Dermis blood vessel endothelial cell (primary cell): ENCODE measurements at places on chromosomes 1 and 21.

DNA sequence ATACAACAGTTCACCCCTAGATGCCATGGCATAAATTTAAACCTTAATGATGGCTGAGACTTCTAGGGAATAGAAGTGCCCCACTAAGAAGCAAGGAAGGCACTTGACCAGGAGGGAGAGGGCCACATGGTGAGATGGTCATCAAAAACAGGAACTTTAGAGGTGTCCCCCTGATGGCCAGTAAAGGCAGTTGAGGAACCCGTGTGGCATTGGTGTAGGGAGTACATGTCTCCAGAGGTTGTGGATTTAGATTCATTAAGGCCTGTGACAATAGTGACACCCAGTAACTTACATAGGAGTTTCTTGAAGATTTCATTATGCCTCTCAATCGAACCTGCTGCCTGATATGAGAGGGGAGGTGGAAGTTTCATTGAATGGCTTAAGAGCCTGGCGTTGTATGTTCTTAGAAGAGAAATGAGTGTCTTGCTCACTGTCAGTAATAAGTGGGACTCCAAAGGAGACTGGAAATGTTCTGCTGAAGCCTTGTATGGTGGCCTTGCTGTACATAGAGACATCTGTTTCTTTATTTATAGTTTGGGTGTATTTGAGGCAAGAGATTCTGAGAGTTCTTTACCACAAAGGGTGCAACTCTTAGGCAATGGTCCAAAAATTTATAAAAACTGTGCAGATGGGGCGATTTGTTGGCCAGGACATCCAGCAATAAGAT, 27.9 kb downstream of the EDARADD start:
- DNase-seq: no peak

DNA sequence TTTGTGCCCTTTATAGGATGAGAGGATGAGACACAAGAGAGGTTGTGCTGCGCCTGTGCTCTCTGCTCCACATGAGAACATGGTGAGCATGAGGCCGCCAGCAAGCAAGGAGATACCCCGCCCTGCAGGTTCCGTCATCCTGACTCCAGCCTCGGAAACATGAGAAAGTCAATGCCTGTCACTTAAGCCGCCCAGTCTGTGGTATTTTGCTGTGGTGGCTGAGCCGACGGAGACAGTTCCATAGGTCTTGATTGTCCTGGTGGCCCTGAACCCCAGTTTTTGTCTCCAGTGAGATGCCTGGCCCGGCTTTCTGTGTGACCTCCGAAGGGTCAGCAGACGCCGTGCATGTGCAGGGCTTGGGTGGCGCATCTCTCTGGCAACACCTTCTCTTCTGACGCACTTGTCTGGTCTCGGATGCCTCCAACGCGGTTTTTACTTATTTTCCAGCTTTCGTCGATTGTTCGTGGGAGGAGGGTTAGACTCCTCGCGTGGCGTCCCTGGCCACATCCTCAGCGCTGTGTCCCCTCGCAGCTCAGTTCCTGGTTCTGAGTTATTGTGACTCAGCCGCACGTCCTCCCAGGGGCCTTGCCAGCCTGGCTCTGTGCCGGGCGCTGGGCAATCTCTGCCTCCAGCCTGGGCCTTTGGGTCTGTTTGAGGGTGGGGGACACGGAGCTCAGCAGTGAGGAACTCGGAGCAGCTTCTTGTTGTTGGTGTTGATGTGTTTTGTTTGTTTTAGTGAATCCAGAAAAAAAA, 70.0 kb downstream of the FAAP20 start:
- no peak for DNase-seq

DNA sequence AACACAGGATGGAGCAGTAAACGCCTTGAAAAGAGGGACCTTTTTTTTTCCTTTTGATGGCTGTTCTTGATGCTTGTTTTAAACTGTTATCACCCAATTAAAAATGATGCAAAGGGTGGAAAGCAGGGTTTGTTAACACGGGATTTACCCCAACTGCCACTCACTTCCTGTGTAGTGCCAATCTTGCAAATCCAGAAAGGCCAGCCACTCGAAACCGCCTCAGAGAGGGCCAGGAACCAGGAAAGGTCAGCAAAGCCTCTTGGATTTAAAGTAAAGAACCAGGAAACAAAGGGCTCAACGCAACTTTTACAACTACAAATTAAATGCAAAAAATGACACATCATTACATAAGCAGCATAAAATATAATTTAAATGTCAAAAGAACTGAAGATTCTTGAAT, 347.4 kb downstream of the PDE4B start:
- no peak for DNase-seq

- peak; percentile 49 for DNase-seq
These were observed 54.9 kb downstream of the DMRTA2 start for GRCh38 chr1:50368179-50369007.

DNA sequence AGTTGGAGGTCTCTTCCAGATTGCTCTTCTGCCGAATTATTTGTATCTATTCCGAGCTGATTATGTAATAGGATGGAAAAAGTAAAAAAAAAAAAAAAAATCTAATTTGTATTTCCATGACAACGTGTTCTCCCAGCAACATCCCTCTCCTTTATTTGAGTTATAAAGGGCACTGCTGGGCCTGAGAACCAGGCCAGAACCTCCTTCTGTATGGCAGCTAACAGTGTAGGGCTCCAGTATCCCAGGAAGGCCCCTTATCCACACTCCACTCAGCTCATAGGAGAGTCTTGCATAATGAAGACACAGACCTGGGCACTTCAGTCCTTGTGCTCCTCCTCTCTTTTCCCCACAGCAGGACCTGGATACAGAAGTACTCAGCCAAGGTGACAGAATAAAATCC, 3.7 kb upstream of the IPO9 start:
- DNase-seq: no peak

GRCh38 chr1:182080955-182081582, 19.6 kb upstream of the ZNF648 start:
- peak; percentile 58 for DNase-seq

DNA sequence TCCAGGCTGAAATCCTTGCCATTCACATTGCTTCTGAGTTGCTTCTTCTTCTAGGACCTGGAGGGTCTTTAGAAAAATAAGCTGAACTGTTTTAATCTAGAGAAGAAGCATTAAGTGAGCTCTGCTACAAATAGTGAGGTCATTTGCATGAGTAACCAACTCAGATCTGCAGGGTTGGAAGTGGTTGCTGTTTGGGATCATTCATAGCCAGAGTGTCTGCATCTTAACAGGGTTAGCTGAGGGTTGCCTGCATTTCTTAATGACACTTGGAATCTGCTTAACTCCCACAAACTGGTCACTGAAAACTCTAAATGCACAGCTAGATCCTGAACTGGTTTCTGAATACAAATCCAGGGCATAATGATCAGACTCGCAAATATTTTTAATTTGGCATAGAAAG, 9.9 kb downstream of the CNIH3 start:
- no peak for DNase-seq

GRCh38 chr21:16455526-16455925, 725.7 kb downstream of the USP25 start:
- DNase-seq: no peak

DNA sequence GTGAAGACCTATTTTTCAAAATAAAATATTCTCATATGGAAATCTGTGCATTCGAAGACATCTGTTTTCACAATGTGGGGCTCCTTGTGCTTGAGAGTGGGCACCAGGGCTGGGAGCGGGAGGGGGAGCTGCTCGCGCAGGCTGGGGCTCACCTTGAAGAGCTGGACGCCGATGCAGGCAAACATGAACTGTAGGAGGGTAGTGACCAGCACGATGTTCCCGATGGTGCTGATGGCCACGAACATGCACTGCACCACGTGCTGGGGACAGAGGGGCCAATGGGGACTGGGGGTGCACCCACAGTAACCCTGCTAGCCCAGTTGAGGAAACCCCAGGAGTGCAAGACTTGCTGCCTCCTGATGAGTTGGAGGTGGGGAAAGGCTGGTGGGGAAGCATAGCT, 42.2 kb upstream of the KIF21B start:
- no peak for DNase-seq

GRCh38 chr1:55064071-55064581, 24.8 kb downstream of the PCSK9 start:
- peak; percentile 9 for DNase-seq

- peak; percentile 61 for DNase-seq
These were observed 9.2 kb upstream of the TACSTD2 start for GRCh38 chr1:58586271-58586670.

GRCh38 chr1:53292690-53293089, 35.2 kb downstream of the LRP8 start:
- no peak for DNase-seq

DNA sequence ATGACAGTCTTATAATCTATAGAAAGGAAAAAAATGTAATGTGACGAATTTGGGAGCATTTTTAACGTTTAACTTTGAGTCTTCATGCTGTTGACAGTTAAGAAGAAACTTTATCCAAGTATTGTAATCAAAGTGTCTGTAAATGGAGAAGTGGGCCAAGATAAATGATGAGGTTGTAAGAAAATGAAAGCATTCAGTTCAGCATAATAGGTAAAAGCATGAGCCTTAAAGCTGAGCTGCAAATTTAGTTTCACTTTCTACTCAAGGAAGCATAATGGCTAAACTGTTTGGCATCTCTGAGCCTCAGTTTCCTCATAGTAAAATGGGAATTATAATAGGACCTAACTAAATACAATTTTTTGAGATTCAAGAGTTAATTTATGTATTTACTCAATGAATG, 1554.8 kb downstream of the KCNT2 start:
- no peak for DNase-seq

- peak; percentile 66 for DNase-seq
These were observed 27.4 kb downstream of the DTL start for GRCh38 chr1:212062832-212063438.

DNA sequence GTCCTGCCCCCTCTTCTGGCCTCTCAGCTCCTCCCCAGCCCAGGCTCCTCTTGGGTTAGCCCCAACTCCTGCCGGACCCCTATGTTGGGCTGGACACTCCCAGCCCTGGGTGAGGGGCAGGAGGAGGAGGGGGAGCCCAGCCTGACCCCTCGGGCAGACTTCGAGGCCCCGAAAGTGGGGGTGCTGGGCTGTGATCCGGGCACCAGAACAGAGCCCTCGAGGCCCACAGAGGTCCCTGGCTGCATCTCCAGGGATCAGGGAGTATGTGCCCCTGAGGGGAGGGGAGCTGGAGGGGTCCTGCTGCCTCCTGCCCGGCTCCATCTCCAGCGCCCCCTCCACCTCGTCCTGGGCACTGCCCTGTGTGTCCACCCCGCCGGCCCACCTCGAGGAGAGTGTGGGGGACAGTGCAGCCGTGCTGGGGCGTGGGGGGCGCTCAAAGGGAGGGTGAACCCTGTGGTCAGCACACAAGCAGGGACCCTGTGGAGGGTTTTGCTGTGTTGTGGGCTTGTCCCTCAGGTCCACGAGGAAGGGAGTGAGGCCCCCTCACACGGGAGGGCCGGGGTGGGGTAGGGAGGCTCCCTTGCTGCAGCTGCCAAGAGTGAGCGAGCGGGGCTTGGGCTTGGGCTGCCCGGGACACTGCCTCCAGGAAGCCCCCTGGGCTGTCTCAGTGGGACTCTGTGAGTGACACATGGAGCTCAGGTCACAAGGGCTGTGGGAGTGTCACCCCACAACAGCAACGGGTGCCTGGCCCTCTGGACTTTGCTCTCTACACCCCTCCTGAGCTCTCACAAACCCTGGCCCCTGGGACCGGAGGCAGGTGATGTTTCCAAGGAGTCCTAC, 54.4 kb downstream of the COL18A1 start:
- no peak for DNase-seq

GRCh38 chr1:192809307-192810252, 741 bp downstream of the RGS2 start:
- DNase-seq: peak; percentile 70

- DNase-seq: no peak
These were observed 92.8 kb downstream of the CD247 start for GRCh38 chr1:167425482-167425881.

GRCh38 chr1:24481101-24481500, 21.5 kb upstream of the RCAN3 start:
- no peak for DNase-seq

DNA sequence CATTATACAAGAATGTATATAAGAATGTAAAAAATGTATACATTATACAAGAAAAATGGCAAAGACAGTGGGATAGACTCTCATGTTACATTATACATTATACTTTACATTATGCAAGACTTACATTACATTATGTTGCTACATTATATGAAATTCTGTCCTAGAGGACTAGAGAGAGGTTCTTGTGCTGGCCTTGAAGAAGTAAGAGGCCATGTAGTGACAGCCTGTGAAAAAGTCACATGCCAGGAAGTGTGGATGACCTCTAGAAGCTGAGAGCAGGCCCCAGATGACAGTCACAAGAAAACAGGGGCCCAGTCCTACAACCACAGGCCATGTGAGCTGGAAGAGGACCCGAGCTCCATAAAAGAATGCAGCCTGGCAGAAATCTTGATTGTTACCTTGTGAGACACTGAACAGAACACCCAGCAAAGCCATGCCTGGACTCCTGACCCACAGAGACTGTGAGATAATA, 30.5 kb upstream of the AHCYL1 start:
- no peak for DNase-seq

- DNase-seq: no peak
These were observed 87.6 kb downstream of the MTR start for GRCh38 chr1:236882678-236883077.

DNA sequence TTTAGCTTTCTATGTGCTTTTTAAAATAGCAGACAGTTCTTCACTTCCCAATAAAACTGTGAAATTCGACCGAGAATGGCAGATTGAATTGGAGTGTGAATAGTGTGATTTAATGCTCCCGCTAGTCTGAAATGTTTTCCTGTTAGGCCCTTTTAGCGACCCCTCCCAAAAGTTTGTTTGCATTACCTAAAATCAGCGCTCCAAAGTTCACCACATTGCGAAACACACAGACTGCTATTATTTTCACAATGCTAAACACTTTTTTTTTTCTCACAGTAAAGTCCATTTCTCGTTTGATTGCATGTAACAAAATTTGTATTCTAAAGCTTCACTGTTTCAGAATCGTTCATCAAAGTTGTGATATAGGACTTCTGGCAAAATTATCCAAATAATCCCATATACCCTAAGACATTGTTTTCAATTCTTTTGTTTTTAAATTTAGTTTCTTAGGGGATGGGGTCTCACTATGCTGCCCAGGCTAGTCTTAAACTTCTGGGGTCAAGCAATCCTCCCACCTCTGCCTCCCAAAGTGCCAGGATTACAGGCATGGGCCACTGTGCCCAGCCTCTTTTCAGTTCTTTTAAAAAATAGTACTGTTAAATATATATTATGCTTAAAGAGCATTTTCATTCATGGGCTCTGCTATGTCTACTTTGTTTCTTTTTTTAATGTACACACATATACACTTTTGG, 76.5 kb upstream of the USH2A start:
- no peak for DNase-seq

- DNase-seq: no peak
These were observed 26.9 kb upstream of the CCN1 start for GRCh38 chr1:85553416-85554335.

DNA sequence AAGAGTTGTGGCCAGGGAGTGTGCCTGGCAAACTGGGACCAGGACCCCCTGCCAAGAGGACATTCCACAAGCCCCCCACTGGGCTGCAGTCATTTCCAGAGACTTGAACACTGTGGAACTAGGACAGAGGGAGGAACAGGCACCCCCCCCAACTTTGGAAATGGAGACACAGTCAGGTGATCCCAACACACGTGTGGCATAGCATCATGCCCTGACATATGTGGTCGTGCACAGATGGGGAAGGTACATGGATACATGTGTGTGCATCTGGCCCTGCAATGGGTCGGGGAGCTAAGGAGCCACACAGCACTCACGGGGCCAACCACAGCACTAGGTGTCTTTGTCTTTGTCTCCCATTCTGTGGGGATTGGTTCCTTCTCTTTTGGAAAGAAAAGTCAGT, 6.6 kb upstream of the TFF3 start:
- DNase-seq: no peak

GRCh38 chr1:237396426-237396825, 354.4 kb downstream of the RYR2 start:
- no peak for DNase-seq

GRCh38 chr1:47755101-47755990, 241.8 kb downstream of the TRABD2B start:
- peak; percentile 30 for DNase-seq
